ENCODE measurements at places on chromosomes 1 and 21.
A peak's percentile ranks its signal among the peaks of the same experiment; 100 is the strongest.

DNA sequence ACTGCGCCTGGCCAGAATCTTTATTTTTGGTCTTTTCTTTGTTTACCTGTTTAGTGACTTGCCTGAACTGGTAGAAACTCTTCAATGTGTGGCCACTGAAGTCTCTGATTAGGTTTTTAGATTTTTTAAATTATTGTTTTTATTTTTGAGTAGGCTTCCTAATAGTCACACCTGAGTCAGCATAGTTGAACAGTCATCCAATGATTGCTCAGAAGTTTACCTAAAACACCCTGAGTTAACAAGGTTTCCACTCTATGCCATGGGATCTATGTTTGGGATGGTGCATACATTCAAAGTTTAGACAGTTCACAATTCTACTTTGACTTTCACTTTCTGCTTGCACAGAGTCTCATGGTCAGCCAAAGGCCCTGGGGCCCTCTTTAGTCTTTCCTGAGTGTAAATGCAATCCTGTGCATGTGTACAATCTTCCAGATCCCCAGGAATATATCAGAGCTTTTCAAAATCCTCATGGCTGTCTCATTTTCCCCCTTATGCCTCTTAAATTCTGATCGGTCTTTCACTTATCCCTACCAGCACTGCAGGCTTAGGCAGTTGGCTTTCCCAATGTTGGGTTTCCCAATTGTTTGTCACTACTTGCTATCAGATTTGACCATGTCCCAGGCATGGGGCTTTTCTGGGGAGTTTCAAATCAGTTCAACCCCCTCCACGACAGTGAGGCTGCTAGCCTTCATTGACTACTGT lies 114.4 kb upstream of the RAB3GAP2 start:
- DNase-seq = no peak

DNA sequence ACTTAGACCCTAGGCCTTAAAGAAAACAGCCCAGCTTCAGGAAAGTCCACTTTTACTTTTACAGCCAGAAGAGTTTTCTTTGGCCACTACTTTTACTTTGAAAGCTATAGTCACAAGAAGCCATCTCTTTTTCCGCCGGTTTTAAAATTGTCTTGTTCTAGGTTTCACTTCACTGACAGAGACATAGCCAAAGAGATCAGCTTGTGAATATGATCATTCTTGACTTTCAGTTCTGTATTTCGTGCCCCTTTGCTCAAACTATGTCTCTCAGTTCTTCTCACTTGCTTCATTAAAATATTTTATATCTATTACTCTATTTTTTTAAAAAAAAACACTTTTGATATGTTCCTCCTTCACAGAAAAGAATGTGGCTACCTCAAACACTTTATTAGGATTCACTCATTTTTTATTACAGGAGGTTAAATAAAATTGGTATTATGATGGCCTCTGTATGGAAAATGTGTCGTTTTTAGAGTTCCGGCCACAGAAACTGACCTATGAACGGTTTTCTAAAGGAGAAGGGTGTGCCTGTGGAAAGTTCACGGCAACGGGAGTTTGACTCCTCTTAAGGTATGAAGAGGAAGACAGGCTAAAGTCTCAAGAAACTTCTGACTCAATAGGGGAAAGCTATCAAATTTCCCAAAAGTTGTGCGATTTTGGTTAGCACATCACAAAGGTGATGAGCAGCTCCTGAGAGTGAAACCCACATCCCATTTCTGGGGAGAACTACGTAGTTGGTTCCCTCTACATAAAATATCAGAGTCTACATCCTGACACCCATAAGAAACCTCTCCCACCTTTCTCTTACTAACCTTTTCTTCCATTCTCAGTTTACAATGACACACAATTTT lies 1.2 kb downstream of the MCOLN2 start:
- DNase-seq = no peak

- DNase-seq = no peak
Measured at GRCh38 chr1:99553301-99553700, 92.6 kb upstream of the PALMD start.

DNA sequence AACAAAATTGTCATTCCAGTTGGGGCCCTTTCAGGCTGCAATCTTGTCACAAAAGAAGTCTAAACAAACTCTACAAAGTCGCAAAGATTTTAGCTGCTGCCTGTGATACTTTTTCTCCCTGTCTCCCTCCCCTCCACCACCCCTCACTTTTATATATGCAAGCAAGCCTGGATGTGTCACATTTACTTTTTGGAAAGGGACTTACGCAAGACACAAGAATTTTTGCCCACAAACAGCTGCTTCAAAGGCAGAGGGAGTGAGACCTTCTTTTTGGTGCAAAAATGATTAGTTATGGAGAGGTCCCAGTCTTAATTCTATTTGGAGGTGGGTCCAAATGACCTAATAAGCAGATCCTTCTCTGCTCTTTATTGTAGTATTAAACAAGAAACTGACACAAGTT lies 22.9 kb upstream of the RALGPS2 start:
- DNase-seq = no peak

GRCh38 chr1:181919542-181919941 lies 142.0 kb downstream of the ZNF648 start:
- DNase-seq = no peak

DNA sequence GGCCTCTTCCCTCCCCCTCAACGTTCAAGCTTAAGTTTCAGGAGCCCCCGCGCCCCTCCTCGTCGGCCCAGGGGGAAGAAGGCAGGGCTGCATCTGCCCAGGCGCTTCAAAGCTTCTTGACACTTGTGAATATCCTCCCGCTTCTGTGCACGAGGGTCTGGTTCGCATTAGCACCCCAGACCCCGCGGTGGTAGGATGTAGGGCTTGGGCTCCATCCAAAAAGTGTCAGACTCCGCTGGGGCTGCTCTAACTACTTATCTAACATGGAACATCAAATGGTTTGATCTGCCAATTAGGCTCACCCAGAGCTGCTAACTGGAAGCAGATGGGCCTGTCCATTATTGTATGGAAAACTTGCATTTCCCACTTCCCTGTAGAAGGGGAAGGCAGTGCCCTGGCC lies 28.9 kb downstream of the TAS1R2 start:
- no peak for DNase-seq

DNA sequence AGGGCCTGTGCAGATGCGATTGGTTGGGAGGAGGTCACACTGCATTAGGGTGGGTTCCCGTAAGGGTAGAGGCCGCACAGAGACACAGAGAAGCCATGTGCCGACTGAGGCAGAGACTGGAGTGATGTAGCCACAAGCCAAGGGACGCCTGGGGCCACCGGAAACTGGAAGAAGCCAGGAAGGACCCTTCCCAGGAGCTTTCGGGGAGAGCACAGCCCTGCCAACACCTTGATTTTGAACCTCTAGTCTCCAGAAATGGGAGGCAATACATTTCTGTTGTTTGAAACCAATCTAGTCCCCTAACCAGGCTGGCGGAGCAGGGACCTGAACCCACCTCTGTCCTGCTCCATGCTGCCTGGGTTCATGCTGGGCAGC lies 10.8 kb downstream of the UBASH3A start:
- DNase-seq = no peak

DNA sequence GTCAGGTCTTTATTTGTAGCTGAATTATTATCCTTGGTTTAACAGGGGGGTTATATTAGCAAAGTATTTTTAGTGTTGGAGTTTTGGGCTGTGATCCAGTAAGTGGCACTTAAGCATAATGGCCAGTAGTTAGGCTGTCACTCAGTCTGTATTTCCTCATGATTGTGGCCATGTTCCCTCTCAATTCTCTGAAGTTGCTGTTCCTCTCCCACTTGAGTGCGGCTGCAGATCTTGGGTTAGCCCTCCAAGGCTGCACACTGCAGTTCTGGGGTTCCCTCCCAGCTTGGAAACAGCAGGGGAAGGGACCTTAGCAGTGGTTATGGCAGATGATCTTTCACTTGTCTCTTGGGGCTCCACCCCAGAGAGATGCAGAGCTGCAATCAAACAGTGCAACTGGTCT lies 23.2 kb upstream of the DENND1B start:
- no peak for DNase-seq

- DNase-seq = no peak
Measured at GRCh38 chr1:209104646-209105045, 478.9 kb upstream of the CAMK1G start.

DNA sequence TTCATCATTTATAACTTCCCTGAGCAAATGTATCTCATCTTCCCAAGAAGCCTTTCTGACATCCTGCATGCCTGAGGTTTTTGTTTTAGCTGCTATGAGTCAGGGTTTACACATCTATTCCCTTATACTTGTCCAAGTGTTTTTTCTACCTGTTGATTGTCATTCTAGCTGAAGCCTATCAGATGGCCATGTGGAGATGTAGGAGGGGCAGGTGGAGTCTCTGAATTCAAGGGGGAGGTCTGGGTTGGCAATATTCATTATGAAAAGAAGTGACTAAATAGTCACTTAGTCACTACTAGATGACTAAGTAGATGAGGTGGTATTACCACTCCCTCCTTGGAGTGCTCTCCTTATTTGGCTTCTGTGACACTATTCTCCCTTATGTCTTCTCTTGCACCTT lies 52.4 kb downstream of the XCL1 start:
- DNase-seq = no peak

DNA sequence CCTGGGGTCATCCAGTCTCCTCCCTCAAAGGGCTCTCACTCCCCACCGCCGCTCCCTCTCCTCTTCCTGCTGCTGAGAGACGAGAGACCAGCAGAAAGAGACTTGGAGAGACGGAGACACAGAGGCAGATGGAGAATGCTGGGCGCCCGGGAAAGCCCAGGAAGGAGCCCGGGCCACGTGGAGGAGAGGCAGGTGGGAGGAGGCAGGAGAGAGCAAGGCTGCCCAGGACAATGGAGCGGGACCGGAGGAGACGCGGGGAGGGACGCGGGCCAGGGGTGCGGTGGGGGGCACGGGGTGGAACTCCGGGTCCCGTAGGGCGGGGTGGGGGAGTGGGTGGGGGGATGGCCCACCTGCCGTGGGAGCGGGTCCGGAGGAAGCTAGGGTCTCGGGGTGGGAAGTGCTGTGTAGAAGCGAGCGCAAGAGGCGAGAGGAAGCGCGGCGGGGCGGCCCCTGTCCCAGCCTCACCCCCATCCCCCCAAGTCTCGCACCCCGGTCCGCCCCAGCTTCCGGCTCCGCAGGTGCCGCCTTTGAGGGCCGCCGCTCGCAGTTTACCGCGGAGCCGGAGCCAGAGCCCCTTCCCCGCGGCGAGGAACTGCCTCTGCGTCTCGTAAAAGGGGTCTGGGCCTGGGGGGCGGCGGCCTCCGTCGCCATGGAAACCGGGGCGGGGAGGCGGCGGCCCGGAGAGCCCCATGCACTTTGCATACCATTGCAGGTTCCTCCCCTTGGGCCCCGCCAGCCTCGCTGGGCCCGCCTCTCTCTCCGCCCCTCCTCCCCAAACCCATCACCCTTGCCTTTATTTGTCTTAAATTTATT lies 11.7 kb upstream of the EPHA2 start:
- peak; percentile 37 for DNase-seq

GRCh38 chr1:96922181-96922580 lies 200.6 kb downstream of the PTBP2 start:
- no peak for DNase-seq

- no peak for DNase-seq
Measured at GRCh38 chr1:183296782-183297181, 110.7 kb downstream of the LAMC2 start.

- DNase-seq = no peak
Measured at GRCh38 chr1:196400478-196401451, 207.5 kb downstream of the KCNT2 start.

All from stimulated activated CD4-positive, alpha-beta T cell treated with anti-CD3 and anti-CD28 coated beads, Interleukin-1b, Interleukin-23, amount 100 ng/mL, for 24 hours (primary cell).